ENCODE measurements at places on chromosomes 5 and 9.

DNA sequence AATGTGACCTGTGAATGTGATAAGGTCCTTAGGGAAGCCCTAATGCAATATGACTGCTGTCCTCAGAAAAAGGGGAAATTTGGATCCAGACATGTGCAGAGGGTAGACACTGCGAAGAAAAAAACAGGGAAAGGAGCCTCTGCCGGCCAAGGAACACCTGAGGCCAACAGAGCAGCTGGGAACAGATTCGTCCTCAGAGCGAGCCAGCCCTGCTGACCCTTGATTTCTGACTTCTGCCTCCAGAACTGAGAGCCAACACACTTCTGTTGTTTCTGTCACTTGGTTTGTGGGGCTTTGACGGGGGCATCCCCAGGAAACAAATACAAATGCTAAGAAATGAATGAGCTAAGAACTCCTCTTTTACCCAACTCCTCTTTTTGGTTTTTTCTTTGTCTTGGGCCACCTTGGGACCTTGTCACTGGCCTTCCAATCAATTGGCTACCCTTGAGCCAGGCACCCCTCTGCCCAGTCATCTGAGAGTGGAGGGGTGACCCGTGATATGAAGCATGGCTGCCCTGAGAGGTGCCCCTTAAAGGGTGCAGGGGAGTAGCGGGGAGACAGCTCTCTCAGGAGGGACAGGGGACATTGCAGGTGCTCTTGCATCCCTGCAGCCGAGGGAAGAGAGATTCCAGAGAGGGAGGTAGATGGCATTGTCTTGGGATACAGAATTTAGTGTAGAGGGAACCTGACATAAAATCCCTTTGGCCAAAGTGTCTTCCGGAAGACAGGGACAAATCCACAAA lies 16.9 kb downstream of the TMOD1 start:
- DNase-seq = no peak

- DNase-seq = no peak
Observed at GRCh38 chr9:104068546-104068945, 25.6 kb upstream of the SMC2 start.

DNA sequence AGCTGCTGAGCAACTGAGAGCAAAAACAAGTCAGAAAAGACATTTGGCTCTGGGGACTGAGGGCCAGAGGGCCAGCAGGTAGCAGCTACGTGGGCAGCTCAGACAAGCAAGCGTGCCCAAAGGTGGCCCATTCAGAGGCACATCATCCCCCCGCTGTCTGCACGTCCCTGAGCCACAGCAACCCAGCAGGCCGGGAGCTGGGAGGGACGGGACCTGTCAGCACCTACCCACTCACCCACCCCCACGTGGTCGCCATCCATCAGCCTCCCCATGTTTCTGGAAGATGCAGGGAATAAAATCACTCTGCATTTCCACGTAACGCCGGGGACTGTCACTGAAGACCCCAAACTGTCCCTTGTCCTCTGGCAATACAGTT lies 167.8 kb downstream of the COL23A1 start:
- no peak for DNase-seq

- DNase-seq = no peak
Observed at GRCh38 chr5:84430079-84430478, 45.4 kb upstream of the EDIL3 start.

- no peak for DNase-seq
Observed at GRCh38 chr5:83567741-83568140, 96.2 kb downstream of the VCAN start.

- DNase-seq = no peak
Observed at GRCh38 chr9:134642385-134643181, 980 bp downstream of the COL5A1 start.

- no peak for DNase-seq
Observed at GRCh38 chr9:116901260-116901659, 214.2 kb downstream of the TRIM32 start.

DNA sequence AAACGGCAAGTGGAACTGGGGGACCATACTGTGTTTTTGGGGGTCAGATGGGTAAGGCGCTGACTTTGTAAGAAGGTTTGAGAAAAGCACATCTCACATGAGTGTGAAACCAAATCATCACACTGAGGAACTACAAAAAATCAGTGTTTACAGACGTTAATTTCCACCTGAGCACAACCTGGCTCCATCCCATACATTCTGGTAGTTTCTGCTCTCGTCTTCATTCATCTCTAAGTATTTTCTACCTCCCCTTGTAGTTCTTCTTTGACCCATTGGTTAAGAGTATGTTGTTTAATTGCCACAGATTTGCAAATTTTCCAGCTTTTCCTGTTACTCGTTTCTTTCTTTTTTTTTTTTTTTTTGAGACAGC lies 8.9 kb upstream of the DPP7 start:
- DNase-seq = no peak

DNA sequence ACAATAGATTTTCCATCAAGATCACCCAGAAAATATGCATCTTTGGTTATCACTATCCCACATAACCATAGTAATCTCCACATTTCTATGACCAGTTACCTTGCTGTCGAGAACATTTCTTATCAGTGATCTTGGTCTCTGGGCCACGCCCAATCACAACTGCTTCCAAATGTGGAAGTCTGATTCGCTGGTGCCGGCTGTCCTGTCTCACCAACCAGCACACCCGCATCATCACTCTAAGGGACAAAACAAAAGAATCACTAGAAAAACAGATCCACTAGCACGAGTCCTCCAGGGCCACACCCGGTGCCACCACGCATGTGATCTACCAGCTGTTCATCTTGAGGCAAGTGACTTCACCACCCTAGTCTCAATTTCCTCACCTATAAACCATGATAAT lies 11.8 kb downstream of the APTX start:
- DNase-seq = no peak

DNA sequence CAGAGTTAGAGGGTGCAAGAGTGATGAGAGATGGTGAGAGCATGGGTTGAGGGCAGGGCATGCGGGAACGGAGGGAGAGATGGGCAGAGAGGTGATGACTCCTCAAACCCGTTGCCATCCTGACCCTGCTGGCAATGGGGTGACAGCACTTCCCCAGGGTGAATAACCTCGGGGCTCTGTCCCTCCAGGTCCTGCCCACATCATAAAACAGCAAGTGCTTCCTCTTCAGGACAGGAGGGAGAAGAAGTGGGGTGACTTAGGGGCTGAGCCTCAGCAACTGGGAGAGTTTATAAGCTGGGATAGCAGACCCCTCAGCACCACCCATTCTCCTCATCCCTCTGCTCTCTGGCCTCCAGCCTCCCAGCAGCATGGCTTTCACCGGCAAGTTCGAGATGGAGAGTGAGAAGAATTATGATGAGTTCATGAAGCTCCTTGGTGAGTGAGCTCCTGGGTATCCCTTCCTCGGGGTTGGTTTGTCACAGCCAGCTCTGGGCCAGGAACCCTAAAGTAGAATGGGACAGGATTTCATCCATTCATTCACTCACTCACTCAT lies at the start of gene FABP6:
FABP6 (plus strand) TSS at position 317 of the 553 bp plus-strand sequence; CDS start at position 369, 52 bp downstream.
- no peak for DNase-seq

DNA sequence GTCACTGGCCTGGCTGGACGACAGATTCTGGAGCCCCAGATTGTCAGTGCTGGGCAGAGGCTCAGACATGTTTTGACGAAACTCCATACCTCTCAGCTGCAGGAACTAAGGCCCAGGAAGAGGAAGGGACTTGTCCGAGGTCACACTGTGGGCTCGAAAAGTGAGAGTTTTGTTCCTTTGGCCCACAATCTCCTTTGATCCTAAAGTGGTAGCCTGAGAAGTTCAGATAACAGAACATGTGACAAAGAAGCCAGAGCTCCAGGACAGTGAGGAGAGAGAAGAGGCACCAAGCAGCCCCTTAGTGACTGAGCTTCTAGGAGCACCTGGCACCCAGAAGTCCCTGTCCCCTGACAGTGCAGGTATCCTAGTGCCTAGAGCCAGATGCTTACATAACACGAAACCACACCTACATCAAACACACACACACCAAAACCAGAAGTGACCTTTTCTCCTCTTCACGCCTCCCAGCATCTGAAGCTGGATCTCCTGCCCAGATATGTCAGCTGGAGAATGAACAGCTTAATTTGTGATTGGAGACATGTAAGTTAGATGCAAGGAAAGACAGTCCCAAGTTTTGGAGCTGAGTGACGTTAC lies 88.9 kb downstream of the ADRB2 start:
- no peak for DNase-seq

GRCh38 chr5:25002371-25002770 lies 357.6 kb upstream of the CDH10 start:
- no peak for DNase-seq

DNA sequence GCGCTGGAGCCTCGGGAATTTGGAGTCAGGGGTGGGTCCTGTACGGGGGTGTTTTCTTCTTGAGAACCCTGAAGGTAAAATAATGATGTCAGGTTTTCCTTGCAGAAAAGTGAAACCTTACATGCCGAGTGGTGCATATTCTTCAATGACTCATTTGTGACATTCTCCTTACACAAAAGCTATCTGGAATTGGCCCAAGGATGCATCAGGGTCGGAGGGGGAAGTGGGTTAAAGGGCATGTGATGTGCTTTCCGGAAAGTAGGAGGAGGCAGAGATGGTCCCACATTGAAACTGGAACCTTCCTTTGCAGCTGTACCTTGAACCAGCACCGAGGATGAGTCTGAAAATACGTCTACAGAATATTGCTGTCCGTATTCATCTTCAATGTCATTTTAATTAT lies 411.2 kb upstream of the IRX4 start:
- no peak for DNase-seq

GRCh38 chr5:93072831-93073459 lies 508.1 kb downstream of the NR2F1-AS1 start:
- DNase-seq = no peak

DNA sequence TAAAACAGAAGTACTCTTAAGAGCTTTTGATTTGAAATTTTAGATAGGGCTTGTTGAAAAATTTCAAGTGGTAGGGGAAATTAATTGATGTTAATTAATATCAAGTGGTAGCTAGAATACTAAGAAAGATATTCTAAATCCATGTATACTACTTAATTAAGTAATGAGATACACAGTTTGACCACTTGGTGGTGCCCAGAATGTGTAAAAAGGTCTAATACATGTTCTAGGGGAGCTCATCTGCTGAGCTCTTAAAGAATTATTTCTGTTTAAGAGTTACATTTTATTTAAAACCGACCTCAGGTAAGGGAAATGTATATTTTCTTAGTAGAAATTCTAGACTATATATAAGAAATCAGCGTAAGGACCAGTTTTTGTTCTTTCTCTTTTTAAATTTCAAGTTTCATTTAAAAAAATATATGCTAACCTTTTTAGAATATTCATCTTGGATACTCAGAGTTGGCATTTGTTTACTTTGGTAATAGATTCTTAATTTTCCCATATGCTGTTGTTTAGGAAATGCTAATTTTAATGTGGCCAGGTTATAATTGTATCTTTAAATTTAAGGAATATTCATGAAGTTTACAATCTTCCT lies 61.5 kb downstream of the LNPEP start:
- DNase-seq = no peak

DNA sequence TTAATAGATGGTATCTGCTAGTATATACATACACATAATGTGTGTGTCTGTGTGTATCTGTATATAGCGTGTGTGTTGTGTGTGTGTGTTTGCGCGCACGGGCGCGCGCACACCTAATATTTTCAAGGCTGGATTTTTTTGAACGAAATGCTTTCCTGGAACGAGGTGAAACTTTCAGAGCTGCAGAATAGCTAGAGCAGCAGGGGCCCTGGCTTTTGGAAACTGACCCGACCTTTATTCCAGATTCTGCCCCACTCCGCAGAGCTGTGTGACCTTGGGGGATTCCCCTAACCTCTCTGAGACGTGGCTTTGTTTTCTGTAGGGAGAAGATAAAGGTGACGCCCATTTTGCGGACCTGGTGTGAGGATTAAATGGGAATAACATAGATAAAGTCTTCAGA lies 757 bp downstream of the FXN start:
- DNase-seq = no peak

GRCh38 chr9:38357350-38358114 lies 35.0 kb upstream of the ALDH1B1 start:
- no peak for DNase-seq

DNA sequence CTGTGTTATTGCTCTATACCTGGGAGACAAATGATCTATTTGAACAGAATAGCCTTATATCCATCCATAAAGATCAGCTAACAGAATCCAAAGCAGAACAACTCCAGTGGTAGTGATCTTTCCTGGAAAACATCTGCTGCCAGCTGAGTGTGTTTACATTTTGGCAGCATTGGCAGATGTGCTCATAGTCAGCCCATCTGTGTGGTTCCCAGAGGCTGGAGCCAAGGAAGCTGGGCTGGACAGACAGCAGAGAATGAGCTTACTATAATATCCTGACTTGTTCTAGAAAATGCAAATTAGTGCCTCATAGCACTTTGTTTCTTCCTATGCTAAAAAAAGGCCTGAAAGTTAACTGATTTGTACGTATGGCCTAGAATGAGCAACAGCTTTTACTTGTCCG lies 99.7 kb downstream of the ST8SIA4 start:
- no peak for DNase-seq

GRCh38 chr5:89946916-89947315 lies 462.6 kb downstream of the CETN3 start:
- no peak for DNase-seq

GRCh38 chr9:75739884-75740611 lies 150.4 kb upstream of the PCSK5 start:
- no peak for DNase-seq

GRCh38 chr5:108762660-108763059 lies 15.0 kb downstream of the FER start:
- DNase-seq = no peak

- DNase-seq = no peak
Observed at GRCh38 chr5:149113669-149114068, 27.6 kb upstream of the ABLIM3 start.

GRCh38 chr9:134698111-134698510 lies 56.5 kb downstream of the COL5A1 start:
- no peak for DNase-seq

DNA sequence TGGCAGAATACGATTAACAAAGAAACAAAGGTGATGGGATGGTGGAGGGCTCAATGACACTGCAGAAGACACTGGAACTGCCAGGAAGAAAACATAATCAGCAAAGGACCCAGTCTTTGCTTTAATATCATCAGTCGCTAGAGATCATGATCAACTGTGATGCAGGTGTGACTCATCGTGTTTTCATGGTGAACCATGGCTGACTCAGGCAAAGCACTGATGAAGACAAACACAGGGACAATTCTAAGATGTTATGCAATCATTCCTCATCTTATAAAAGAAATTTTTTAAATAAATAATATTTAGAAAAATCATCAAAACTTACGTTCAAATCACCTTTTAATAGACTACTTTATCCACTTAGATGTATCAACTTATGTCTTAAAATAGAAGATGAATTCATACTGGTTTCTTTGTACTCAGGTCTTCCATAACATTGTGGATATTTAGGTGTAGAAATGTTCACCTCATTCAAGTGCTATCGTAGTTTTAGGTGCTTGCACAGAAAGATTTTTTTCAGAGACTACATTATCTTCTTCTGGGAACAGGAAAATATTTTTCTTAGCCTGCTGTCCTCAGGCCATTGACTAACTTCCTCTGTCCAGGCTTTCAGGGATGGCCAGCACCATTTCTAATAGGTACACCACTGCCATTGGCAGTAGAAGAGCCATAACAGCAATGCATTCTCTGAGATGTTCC lies 673.4 kb upstream of the MEF2C start:
- no peak for DNase-seq

Data from dorsolateral prefrontal cortex (tissue), 122 donors.